ENCODE measurements at places on chromosomes 7 and 10.

DNA sequence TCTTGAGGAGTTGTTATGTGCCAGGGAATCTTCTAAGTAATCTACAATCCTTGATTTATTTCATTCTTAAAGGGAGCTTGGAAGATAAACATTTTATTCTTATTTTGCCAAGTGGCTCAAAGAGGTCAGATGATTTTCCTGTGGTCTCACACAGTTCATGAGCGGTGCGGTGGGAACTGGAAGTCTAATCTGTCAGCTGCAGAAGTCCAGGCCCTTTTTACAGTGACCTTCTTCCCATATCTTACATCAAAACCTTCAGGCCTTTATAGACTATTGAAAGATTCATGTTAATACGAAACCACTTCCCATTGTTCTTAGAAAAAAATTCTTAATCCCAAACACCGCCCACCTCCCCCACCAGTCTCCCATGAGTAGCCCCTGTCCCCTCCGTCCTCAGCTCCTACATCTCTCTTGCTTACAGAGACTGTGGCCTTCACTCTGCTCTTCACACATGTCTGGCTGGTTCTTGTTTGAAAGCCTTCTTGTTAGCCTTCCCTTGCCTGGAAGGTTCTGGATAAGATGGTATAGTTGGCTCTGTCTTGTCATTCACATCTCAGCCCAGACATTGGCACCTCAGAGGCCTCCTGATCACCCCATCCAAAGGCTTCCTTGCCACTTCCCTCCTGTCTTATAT, 61.5 kb downstream of the ITGA8 start:
- DNase-seq = no peak

- DNase-seq = no peak
These were observed 1028.6 kb downstream of the CNTNAP2 start for GRCh38 chr7:147145194-147145593.

DNA sequence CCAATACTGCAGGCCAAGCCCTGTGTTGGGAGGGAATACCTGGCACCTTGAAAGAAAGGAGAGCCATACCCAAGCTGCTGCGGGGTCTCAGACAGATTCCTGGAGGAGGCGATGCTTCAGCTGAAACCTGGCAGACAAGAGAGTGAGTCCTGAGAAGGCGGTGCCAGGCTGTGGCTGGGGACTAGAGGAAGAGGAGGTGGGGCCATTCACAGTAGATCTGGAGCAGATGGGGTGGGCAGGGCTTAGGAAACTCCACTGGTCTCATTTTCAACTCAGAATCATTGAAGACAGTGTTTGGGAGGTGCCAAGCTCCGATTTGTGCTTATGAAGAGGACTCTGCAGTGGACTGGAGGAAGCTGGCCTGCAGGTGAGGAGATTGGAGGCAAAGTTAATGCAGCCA, 236.3 kb upstream of the MKI67 start:
- no peak for DNase-seq

- DNase-seq = no peak
These were observed 122.5 kb downstream of the HIPK2 start for GRCh38 chr7:139655305-139655704.

GRCh38 chr10:124225467-124226270, 132.3 kb upstream of the CHST15 start:
- no peak for DNase-seq

DNA sequence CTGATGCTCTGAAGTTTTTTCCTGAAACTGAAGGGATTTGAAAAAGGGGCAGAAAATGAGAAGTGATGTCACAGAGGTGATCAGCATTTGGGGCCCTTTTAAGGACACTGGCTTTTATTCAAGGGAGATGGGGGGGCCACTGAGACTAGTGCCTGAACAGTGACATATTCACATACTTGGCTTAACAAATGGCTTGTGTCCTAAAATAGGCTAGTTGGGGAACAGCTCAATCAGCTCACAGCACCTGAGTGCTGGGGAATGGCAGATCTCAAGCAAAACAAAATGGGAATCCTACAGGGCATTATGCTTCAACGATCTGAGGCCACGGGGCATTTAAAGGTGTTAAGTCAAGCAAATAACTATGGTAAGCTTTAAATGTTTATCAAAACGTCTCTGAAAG, 90.1 kb downstream of the UBE2H start:
- DNase-seq = no peak

GRCh38 chr7:22934473-22935065, 79.4 kb downstream of the HYCC1 start:
- no peak for DNase-seq
